ENCODE measurements at places on chromosomes 6 and 20. TPM values are rescaled to one million over a fixed set of nuclear protein-coding genes. Genes with fewer than 3 reads are reported as not detected.

DNA sequence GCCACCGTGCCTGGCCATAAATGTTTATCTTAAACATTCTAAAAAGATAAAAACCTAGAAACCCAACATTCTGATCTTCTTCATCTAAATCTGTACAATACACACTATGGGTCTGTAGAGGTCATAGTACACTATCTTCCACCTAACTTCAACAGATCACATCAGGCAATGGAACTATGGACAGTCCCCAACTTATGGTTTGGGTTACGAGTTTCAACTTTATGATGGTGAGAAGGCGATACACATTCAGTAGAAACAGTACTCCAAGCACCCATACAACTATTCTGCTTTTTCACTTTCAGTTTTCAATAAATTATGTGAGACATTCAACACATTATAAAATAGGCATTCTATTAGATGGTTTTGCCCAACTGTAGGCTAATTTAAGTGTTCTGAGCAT is 23.1 kb downstream of the FKBP5 start:
- DNase-seq, result no peak
- peaks cover 4% of the 10 kb centered on the region for H3K4me1 ChIP-seq
- no peak overlapping the region for H3K27ac ChIP-seq
- H3K27me3 ChIP-seq, result no peaks in the 10 kb centered on the region

- H3K36me3 ChIP-seq, result no peaks in the 10 kb centered on the region
- peaks cover 26% of the 10 kb centered on the region for H3K4me1 ChIP-seq
- H3K4me3 ChIP-seq, result no peak overlapping the region
- DNase-seq, result no peak
Observed at GRCh38 chr20:23260181-23260840, 90.3 kb upstream of the NXT1 start.

DNA sequence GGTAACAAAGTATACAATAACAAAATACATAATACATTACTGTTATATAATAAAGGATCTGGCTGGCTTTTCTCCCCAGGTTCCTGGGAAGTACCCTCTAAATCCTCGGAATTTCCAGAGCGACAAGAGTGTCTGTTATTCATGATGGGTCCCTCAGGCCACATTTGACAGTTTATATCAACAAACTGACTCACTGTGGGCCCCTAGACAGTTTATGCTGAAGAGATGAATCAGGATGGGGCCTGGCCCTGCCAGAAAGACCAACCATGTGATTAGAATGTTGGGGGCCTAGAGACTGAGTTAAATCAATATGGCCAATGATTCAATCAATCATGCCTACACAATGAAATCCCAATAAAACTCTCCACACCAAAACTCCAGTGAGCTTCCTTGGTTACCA is 13.5 kb downstream of the USP45 start:
- H3K4me1 ChIP-seq, result no peaks in the 10 kb centered on the region
- H3K36me3 ChIP-seq, result peaks cover 11% of the 10 kb centered on the region
- no peak overlapping the region for H3K27ac ChIP-seq

- H3K36me3 ChIP-seq, result no peaks in the 10 kb centered on the region
- no peak overlapping the region for H3K27ac ChIP-seq
Observed at GRCh38 chr20:61640131-61640870, 388.2 kb downstream of the CDH4 start.

- DNase-seq, result peak; percentile 54
- no peaks in the 10 kb centered on the region for H3K36me3 ChIP-seq
- H3K27me3 ChIP-seq, result no peaks in the 10 kb centered on the region
- H3K27ac ChIP-seq, result no peak overlapping the region
Observed at GRCh38 chr6:96276856-96277255, 244.8 kb upstream of the UFL1 start.

DNA sequence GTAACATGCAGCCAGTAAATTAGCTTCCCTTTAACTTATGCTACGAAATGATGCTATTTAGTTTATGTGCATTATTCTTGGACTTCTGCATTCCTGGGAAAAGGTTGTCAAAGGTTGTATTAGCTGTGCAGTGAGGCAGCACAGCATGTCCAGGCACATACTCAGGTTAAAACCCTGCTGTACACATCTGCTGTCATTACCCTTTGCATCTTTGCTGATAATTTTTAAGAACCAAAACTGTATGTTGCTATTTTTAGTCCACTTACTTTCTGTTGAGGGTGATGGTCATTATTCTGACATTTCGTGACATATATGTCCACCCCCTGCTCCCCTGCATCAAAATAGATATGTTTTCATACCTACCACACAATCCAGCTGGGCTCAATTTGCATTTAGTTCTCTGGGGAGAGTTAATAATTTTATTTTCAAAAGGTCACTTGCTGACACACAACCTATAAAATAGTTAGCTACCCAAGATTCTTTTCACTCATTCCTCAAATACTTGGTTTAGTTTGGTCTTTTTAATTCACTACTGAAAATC is 142.5 kb upstream of the SPACA1 start:
- H3K4me3 ChIP-seq, result no peak overlapping the region
- H3K4me1 ChIP-seq, result no peaks in the 10 kb centered on the region
- no peak for DNase-seq
- no peaks in the 10 kb centered on the region for H3K36me3 ChIP-seq
- no peaks in the 10 kb centered on the region for H3K27me3 ChIP-seq
- H3K27ac ChIP-seq, result no peak overlapping the region

DNA sequence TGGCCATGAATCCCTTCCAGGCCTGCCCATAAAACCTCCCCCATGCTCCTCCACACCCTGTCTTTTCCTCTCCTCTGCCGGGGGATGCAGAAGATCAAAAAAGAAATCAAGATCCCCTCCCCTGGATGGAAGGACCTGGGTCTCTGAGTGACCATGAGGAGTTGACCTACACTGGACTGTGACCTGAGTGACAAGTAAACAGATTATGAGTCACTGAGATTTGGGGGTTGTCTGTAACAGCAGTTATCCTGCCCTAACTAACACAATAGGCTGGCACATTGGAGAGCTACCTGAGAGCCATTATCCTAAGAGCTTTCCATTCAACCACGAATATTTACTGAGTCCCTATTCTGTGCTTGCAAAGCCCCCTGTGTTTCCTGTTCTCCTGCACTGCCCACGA is 28.4 kb upstream of the SIRPA start:
- no peaks in the 10 kb centered on the region for H3K36me3 ChIP-seq
- H3K27me3 ChIP-seq, result peaks cover 8% of the 10 kb centered on the region
- H3K27ac ChIP-seq, result no peak overlapping the region
- H3K4me3 ChIP-seq, result no peak overlapping the region
- peaks cover 12% of the 10 kb centered on the region for H3K4me1 ChIP-seq

The HLA-DRB1 gene
- 16.8 TPM for total RNA-seq
